ENCODE measurements at places on chromosomes 6 and 20.

- DNase-seq: no peak
Measured at GRCh38 chr20:24964506-24964840, 15.4 kb downstream of the CST7 start.

GRCh38 chr20:25035921-25036320, 22.0 kb downstream of the ACSS1 start:
- no peak for DNase-seq

DNA sequence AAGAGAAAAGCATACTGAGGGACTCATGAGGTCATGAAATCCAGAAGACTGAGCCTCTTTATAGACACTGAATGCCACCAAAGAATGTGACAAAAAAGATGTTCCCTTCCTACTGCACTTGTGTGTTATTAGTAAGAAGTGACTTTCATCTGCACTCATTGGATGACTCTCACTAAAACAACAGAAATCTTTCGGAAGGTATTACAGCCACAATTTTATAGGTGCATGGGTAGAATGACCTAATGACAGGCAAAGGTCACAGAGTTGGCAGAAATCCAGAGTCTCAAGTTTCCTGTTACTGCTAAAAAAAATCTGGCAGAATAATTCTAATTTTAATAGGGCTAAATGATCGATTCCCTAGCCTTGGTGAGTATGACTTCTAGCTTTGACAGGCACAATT, 13.3 kb downstream of the PKHD1 start:
- no peak for DNase-seq

DNA sequence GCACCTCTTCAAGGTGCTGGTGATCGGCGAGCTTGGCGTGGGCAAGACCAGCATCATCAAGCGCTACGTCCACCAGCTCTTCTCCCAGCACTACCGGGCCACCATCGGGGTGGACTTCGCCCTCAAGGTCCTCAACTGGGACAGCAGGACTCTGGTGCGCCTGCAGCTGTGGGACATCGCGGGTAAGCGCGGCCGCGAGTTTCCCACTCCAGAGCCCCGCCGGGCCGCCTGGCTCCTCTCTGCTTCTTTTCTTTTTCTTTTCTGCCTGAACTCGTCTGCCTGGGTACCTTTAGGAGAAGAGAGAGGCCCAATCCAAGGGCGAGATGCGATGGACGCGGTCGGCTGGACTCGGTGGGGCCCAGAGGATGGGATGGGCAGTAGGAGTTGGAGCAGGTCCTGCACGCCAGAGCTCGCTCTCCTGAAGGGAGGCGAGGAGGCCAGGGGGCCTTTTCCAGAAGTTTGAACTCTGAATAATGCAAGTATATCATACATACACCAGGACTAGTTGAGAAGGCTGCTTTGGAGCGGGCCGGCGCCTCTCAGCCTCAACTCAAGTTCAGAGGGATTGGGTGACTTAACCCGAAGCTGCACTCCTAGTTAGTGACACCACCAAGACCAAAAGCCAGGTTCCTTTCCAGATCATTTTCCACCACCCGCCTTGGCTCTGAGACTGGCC, 445 bp downstream of the RAB32 start:
- no peak for DNase-seq

GRCh38 chr6:16747232-16748024, 13.8 kb downstream of the ATXN1 start:
- DNase-seq: no peak

DNA sequence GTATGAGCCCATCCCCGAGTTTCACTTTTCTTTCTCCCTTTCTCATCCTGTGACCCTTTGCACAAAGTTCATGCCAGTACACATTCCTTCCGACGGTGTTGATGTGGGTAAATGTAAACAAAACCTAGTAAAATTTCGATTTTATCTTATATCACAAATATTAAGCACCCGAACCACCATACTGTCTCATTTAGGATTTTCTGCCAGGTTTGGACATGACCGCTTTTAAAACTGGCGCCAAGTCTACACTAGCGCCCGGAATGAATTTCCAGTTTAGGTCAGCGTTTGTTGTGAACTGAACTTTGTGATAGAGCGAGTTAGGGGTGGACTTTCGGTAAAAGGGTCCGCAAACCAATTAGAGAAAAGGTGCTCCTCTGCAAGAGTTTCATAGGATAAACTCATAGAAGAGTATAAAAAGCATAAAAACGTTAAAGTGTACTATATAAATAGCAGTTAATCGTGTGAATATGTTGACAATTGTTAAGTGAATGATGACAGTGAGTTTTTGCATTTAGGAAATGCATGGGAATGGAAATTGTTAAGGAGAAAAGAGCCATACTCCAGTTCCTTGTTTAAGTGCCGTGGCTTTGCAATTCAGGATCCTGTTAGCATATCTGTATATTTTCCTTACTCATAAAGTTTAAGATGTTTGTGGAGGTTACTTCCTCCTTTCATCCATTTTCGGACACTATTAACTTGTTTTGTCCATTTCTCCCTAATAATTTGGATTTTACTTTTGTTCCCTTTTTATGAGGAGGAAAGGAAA, 937 bp downstream of the AKAP7 start:
- no peak for DNase-seq

DNA sequence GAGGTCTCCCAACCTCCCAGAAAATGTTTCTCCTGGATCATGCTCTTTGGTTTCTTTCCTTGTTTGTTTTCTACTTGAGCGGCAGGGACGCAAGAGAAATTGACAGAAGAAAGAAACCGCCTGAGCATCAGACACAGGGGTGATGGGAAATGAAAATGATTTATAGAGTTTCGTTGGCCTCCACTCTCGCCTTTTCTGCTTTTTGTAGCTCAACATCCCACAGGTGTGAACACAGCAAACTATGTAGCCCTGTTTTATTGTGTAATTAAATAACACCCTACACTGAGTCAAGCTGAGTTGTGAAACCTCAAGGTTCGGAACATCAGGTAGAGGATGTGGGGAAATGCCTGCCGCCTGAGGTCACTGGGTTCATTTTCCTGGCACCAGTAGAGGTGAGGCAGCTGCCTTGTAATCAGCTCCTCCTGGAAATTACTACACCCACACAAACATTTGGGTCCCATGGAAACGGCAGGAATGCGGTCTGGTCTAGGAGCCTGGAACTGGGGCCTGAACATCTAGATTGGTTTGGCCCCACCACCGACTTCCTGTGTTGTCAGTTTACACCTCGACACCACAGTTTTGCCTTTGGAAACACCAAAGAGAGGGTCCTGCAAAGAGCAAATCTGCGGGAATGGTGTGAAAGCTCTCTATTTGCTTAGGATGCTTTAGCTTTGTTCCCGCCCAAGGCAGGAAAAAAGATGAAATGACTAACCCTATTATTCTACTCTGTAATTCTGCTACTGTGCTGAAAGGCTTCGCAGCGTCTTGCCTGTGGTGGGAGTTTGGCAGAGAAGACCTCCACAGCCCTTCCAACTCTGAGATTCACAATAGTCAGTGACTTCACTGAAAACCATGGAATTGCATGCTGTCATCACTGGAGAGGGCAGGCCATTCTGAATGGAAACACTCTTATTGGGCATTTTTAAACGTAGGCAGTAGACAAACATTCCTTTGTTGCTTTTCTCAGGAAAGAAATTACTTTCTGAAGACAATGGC, 53.0 kb downstream of the ADAT2 start:
- DNase-seq: no peak

DNA sequence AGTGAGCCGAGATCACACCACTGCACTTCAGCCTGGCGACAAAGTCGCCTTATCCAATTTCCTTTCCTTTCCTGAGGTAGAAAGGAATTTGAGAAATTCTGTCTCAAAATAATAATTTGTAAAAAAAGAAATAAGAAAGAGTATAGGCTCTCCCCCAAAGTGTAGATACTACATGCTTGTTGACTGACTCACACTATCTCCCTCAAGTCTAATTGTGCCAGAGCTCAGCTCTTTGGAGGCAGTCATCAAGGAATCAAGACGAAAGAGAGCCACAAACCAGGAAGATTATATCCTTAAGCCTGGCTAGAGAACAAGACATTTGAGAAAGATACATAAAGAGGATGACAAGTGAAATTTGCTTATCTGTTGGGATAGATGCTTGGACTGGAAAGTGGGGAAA, 3.7 kb upstream of the FKBPL start:
- DNase-seq: no peak

- peak; percentile 26 for DNase-seq
Measured at GRCh38 chr6:149235130-149235561, 82.4 kb upstream of the TAB2 start.

Measured in NCI-H345 (cell line).